ENCODE measurements at places on chromosomes 4 and X.

DNA sequence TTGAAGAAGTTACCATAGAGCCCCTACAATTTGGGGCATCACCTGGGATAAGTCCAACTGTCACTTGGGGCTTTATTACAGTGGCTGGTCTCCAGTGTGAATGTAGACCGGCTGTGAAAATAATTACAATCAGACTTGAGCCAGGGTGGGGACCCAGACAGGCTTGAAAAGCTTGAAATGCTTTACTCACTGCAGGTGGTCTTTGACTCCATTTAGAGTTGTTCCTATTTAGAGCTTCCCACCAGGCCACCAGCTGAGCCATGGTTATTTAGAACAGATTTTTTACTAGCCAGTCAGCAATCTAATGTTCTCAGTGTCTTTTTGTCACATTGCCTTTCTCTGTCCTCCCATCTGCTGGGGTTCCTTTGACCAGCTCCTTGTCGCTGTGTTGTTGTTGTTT is 5.7 kb downstream of the ARHGAP10 start:
- DNase-seq, result no peak

DNA sequence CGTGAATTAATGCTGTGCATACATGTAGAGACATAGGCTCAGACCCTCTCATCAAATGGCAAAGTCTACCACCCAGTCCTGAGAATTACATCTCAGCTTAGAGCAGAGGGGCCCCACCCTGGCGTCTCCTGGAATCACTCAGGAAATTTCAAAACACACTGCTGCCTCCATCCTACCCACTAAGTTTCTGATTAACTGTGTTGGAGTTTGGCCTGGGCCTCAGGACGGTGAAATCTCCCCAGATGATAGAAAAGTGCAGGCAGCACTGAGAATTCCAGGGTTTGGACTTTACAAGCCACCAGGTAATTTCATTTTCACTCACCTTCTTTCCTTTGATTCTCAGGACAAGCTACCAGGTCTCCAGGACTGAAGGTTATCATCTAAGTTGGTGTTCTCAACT is 3.3 kb upstream of the FAM9C start:
- no peak for DNase-seq

DNA sequence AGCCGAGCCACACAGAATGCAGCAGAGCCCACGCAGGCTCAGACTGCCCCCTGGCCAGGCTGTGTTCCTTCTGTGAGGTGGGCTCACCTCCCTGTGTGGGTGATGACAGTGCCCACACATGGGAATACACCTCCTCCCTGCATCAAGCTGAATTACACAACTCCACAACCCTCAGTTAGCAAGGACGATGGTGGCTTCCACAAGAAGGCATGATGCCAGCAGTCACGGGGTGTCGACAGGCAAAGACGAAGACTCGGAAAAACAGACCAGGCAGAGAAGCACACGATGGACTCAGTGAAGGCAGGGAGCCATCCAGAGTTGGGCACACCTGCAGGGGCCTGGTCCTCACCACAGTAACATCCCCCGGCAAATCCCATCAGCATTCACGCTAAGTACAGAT is 12.1 kb downstream of the LETM1 start:
- DNase-seq, result no peak

- no peak for DNase-seq
Measured at GRCh38 chr4:99215521-99215920, 3.5 kb downstream of the ADH6 start.
